ENCODE measurements at places on chromosomes 7 and 10.
A peak's percentile ranks its signal among the peaks of the same experiment; 100 is the strongest.

GRCh38 chr10:79386637-79387465 is 39.6 kb downstream of the PPIF start:
- DNase-seq, result peak; percentile 4

GRCh38 chr7:24591152-24591551 is 17.9 kb downstream of the PALS2 start:
- no peak for DNase-seq

DNA sequence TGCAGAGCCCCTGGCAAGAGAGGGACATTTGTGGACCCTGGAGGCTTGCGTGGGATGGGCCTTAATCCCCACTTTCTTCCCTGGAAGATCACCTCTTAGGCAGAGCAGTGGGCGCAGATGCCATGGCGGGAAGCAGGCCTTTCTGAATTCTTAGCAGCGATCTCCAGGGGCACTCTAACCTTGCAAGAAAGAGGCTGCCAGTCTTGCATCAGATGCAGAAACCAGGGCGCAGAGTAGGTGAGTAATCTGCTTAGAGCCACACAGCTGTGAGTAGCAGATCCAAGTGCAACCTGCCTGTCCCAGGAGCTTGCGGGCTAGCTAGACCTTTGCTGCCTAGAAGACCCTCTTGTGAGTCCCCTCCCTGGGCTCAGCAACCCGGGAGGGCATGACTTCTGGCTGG is 40.0 kb downstream of the KCTD7 start:
- no peak for DNase-seq

GRCh38 chr10:59562126-59562525 is 147.5 kb downstream of the SLC16A9 start:
- no peak for DNase-seq

DNA sequence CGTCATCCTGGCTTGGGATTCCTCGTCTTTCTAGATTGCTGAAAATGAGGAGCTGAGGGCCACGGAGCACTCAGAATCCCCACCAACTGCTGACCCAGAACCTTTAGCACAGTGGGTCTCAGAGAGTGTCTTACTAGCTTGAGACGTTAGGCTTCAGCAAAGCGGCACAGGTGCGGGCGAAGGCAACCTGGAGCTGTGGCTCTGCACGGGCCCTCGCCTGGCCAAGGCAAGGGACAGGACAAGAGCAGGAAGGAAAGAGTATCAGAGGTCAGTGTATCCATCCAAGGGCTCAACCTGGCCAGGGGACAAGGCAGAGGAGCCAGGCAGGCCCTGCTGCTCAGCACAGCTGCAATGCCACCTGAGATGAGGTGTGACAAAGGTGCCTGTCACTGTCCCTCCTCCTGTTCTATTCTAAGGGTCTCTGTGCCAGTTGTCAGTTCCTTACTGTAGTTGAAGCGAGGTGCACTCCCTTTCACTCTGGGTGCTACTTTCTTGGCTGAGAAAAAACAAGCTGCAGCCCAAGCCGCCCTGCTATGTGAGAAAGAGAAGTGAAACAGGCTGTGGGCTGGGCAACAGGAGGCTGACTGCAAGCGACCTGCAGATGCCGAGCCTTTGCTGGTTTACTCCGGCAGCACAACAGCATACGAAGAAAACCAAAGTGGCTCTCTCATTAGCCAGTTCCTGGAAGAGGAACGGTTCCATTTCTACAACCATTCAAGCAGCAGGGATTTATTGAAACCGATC is 33.3 kb upstream of the KDM7A start:
- DNase-seq, result no peak

DNA sequence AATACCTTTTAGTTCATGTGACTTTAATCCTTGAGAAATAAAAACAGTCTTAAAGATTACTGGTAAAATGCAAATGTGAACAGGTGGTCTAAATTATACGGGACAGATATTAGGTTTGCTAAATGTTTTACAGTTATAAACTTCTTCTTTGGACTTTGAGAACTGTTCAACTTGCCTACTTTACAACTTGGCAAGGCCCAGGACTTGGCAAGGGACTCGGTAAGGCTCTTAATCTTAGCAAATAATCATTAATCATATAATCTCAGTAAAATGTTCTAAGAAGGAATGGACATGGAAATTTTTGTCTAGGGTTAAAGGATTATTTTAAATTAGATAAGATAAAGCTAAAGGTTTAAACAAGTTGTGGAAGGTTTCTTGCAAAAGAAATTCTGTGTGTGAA is 4.8 kb upstream of the UBE2D4 start:
- DNase-seq, result no peak

DNA sequence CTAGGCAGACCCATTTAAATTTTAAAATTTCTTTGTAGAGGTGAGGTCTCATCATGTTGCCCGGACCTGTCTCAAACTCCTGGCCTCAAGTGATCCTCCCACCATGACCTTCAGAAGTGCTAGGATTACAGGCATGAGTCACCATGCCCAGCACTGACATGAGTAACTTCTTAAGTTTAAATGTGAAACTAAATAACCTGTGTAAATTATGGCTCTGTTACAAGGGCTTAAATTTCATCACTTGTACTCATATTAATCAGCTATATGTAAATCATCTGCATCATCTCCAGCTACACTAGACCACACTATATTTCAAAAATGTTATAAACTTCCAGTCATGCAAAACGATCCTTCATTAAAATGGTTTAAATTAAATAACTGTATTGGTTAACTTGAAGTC is 56.1 kb downstream of the ATAD1 start:
- no peak for DNase-seq

DNA sequence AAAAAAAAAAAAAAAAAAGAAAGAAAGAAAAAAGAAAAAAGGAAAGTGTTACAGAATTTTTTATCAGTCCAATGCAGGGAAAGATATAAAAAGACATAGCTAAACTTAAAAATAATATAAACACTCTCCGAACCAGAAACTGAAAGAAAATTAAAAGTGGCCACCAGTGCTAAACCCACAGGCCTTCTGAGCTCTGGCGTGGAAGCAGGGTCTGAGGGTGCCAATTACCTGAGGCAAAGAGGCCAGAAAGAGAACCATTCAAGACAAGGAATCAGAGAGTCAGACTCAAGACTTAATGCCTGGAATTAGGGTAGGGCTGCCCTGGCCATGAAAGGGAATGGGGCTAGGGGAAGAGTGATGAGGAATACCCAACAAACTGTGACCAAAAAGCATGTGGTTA is 36.9 kb upstream of the STARD3NL start:
- no peak for DNase-seq

DNA sequence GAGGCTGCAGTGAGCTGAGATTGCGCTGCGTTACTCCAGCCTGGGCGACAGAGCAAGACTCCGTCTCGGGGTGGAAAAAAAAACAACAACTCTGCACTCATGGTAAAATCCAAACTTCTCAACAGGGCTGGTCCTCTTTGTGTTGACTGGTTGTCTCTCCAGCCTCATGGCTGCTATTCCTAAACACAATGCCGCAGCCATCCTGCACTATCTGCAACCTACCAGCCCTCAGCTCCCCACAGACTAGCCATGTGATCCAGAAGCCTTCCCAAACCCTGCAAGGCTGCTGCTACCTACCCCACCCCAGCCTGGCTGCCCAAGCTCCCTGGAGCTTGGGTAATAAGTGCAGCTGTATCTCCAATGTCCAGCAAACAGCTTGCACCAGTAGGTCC is 11.7 kb downstream of the ZYX start:
- no peak for DNase-seq

DNA sequence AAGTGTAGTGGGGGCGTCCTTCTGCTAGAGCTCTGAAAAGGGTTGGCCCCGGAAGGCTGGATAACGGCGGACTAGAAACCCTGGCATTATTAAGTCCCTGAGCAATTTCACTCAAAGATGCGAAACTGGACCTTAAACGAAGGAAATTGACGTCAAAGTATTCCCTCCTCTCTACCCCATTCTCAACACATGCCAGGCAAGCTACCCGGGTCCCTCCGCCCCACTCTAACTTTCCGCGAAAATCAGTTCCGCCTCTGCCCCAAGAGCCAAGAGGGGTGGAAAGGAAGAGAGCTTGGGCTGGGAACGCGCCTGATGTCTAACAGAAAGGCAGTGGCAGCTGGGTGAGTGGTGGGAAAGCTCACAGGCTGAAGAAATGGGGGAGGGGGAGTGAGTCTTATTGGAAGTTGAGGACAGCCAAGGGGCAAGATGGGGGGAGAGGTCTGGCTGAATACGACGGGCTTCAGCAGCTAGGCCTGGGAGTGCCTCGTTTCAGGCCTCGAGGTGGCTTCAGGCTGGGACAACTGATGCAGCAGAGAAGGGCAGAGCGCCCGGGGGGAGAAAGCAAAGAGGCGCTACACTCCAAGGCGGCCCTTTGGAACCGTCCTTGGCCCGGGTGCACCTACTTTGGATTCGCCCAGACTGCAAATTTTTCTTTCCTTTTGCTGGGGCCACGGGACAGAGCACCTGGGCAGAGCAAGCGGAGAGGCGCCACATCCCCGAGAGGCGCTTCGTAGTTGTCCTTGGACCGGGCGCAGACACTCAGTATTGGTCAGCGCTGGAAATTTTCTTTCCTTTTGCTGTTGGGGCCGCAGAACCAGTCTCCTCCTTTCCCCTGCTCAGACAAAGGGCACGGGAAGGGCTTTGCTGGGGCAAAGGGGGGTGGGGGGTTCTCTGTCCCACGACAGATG is 2.0 kb upstream of the FEZF1 start:
- DNase-seq, result no peak

DNA sequence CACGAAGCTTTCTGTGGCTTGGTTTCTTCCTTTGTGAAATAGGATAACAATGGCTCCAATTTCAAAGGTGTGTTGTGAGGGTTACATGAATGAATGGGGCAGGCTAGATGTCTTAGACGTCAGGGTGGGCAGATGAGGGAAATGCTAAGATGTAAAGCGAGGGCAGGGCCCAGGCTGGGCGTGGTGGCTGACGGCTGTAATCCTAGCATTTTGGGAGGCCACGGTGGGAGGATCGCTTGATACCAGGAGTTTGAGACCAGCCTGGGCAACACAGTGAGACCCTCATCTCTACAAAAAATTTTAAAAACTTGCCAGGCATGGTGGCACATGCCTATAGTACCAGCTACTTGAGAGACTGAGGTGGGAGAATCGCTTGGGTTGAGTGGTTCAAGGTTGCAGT is 607.7 kb upstream of the FOXK1 start:
- DNase-seq, result no peak

GRCh38 chr7:9036080-9036479 is 602.7 kb downstream of the NXPH1 start:
- no peak for DNase-seq

GRCh38 chr10:100208276-100208675 is 21.1 kb downstream of the CHUK start:
- DNase-seq, result no peak

DNA sequence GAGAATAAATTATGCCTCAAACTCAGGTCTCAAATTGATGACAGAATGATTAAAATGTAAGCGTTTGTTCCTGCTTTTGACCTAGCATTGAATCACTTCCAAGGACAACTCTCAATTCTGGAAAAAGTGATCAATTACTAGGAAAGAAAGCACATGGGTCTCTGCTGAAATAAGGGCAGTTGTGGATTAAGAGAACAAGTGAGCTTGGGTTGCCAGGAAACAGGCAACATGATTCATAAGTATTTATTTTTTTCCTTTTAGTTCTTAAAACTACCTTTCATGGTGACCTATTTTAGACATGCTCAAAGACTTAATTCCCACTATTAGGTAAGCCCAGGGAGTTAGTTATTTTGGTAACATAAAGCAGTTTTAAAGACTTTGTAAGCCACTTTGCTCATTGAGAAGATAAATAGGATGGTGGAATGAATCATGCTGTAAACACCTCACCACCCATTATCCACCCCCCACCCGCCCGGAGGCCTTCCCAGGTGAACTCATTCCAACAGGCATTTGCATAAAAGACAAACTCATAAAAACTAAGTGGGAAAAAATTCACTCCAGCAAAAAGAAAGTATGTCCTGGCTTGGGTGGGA is 728.3 kb downstream of the SORCS1 start:
- DNase-seq, result no peak
